ENCODE measurements at places on chromosomes 1 and 21. TPM values are rescaled to one million over a fixed set of nuclear protein-coding genes. Genes with fewer than 3 reads are reported as not detected.

ERVH48-1 gene
- polyA plus RNA-seq, result 0.24 TPM

SLC35F3 gene
- 2.0 TPM for polyA plus RNA-seq

CFAP107 gene
- not detected for polyA plus RNA-seq

XPR1 gene
- polyA plus RNA-seq, result 18.1 TPM

ZBTB8B gene
- 0.96 TPM for polyA plus RNA-seq

LRRC3 gene
- 4.1 TPM for polyA plus RNA-seq

OR10Z1 gene
- not detected for polyA plus RNA-seq

NTMT2 gene
- polyA plus RNA-seq, result 0.55 TPM

B4GALT2 gene
- polyA plus RNA-seq, result 97.6 TPM

HSD3B2 gene
- polyA plus RNA-seq, result not detected

CELSR2 gene
- 6.1 TPM for polyA plus RNA-seq

CCDC181 gene
- 5.1 TPM for polyA plus RNA-seq

All from cardiac muscle cell (in vitro differentiated cells and primary cell).